ENCODE measurements at places on chromosomes 3 and 15.

DNA sequence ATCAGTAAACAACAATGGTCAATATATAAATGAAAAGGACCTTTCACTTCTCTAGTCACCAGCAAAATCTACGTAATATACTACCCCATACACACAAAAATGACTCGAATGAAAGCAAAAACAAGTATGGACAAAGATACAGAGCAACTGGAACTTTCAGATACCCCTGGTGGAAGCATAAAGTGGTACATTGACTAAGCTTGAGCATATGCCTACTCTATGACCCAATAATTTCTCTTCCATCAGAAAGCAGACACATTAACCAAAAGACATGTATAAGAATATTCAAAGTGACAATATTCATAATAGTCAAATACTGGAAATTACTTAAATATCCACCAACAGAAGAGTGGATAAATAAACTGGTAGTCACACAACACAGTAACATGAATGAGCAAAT, 86.0 kb downstream of the EFL1 start:
- DNase-seq = no peak

DNA sequence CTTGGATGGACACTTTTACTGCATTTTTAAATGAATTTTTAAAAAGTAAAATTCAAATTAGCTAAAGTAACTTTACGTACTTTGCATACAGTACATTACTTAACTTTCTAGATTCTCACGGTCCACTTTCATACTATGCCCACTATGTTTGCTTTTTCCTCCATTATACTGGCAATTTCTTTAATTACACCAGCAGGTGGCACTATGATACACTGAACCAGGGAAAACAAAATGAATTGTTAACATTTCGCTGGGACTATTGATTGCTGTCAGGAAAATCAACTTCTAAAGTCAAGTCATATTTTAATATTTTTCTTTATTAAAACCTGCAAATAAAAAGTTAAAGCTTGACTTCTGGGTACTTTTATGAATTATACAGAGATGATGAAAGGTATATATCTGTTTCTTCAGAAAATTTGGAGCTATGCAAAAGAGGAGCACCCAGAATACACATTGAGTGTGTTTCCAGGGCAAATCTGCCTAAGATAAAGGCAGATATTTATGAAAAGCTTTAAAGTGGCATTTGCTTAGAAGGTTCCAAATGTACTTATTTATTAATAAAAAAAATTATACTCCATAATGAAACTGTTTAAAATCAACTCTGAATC, 21.8 kb upstream of the POU1F1 start:
- DNase-seq = no peak

- DNase-seq = no peak
Measured at GRCh38 chr3:129132097-129132866, 10.7 kb upstream of the RAB43 start.

DNA sequence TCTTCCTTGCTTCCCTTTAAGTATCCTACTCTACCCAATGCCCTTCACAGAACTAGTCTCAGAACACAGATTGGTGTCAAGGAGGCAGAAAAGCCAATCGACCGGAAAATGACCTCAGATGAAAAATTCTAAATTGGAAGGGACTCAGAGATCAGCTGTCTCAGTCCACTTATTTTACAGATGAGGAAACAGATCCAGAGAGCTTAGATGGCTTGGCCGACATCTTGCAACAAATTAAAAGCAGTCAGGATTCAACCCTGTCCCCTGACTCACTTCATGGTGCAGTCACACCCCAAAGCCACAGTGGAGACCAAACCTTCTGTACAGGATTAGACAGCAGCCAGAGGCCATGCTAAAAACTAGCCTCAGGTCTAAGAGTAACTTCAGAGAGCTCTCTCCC, 169.3 kb upstream of the BHLHE40 start:
- no peak for DNase-seq

DNA sequence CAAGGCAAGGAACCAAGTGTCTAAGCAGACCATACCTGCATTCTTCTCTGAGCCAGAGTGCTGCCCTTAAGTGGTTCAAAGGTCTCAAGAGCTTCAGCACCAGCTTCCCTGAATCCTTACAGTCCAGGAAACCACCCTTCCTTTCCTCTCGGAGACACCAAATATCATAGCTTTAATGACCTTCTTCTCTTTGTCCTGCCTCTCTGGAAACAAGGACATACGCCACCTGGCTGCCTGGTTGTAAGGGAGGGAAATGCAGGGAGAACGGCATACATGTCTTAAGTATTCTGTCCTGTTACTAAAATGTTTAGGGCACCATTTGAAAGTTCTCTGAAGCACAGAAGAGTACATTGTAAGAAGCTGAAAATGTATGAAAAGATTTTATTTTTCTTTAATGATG, 155.6 kb upstream of the ARRDC4 start:
- DNase-seq = no peak

DNA sequence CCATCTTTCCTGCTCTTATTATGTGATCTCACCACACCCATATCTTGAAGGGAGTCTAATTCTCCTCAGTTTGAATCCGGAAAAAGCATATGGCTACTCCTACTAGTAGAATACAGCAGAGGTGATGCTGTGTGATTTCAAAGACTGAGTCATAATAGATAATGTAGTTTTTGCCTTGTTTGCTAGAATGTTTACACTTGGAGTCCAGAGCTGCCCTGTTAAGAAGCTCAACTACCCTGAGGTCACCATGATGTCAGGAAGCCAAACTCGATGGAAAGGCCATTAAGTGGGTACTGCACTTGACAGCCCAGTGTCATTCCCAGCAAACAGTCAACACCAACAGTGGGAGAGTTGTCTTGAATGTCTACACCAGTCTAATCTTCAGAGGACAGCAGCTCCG, 56.9 kb downstream of the CD200R1L start:
- no peak for DNase-seq

GRCh38 chr3:182725372-182726251, 67.7 kb upstream of the ATP11B start:
- no peak for DNase-seq

- peak; percentile 33 for DNase-seq
Measured at GRCh38 chr3:153138276-153139210, 23.5 kb upstream of the RAP2B start.

DNA sequence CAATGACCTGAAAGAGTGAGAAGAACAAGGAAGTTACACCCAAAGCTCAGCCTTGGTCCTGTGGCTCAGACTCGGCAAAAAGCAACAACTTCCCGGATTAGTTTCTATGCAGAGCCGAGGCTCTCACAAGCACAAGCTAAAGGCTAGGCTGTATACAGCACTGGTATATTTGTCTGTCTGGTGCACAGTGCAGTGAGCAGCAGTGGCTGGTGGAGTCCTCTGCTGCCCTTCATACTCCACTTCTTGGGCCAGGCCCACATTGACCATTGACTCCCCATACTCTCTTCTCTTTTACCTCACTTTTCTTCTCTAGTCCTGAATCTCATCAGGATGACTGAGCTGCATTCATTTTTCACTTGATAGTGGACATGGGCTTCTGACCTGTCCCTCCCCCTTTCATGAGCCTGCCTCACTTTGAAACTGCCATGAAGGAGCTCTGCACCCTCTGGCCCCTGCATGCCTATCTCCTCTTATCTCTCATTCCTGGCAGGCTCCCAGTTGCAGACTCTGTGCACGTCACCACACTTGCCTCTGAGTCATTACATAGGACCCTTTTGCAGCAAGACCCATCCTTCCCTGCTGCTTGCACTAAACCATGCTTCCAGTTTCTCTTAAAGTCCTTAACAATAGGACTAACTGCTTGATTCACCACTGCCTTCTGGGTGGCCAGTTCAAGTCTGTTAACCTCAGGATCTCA, 379.3 kb downstream of the NTRK3 start:
- DNase-seq = no peak

- DNase-seq = peak; percentile 87
Measured at GRCh38 chr15:40274350-40275274, 8.3 kb downstream of the ANKRD63 start.

DNA sequence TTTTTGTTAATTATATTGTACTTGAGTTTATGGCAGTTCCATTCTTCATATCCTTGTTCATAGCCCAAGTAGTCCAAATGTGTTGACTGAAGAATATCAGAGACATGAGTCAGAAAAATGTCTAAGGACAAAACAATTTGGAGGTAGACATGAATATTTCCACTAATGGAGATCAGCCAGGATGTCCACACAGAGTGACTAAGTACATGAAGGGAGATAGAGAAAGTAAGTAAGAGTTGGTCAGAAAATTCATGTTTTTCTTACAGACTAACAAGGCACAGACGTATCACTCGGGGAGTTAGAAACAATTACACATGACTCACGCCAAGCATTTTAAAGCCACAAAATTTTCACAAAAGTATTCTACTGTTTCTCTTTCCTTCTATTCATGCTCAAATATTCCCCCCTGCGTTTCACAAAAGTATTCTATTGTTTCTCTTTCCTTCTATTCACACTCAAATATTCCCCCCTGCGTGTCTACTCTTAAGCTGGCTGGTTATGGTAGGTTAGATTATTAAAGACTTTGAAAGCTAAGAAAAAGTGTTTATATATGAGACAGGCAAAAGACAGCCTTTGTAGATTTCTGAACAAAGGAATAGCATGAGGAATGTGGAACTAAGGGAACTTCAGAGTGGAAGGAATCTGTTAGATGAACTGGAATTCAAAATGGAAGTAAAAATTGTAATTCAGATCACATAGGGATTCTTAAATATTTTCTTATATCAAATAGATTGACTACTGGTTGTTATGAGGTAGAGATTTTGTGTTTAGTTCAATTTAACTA, 648.7 kb upstream of the CCDC54 start:
- no peak for DNase-seq

- DNase-seq = no peak
Measured at GRCh38 chr3:65484964-65485363, 553.8 kb downstream of the MAGI1 start.

DNA sequence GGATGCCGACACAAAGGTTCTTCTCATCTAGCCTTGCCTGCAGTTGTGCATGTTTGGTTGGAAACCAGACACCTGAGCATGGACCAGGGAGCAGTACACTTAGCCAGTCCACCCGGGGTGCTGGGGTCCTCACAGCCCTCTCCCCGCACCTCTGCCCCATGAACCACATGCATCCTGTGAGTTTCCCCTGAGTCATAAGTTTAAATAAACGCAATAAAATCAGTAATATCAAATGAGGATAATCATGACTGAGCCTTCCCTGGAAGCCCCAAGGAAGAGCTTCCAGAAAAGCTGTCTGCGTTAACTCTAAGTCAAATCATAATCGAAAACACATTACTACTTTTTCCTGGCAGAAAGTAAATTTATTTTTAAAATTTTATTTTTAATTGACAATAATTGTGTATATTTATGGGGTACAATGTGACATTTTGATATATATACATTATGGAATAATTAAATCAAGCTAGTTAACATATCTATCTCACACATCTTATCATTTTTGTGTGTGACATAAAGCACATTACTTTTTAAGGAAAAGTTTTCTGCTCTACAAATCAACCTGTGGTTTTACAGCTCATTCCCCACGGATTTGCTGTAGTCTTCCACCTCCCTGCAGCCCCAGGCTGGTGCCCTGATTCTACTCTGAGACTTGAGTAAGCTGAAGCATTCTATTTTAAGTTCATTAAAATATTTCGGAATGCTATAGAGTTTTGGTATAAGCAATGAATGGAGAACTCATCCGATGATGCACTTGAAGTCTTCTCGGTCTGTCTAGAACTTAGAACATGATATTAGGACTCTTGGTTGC, 166.0 kb upstream of the EIF1B start:
- DNase-seq = no peak

GRCh38 chr3:54056521-54056920, 65.8 kb upstream of the CACNA2D3 start:
- no peak for DNase-seq

DNA sequence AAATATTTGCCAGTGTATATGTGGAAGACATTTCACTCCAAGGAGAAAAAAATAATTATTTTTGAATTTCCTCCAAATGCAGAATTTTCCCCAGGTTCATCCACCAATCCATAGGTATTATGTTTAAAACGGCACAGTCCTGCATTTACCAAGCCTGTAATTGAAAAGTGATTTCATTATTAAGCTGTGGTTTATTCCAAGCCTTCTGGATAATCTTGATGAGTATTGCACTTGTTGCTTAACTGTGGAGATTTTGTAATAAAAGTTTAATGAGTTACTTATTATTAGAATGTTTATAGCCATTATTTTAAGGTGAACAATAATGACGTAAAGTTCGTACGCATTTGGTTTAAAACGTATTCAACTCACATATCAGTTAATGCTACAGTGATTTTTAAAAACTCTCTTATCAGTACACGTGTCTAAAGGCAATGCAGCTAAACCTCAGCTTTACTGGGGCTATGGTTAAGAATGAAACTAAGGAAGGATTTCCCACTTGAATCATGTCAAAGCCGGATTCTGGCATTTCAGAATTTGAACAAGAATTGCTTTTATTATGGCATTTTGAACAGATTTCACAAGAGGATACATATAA, 283.9 kb downstream of the MECOM start:
- DNase-seq = no peak

DNA sequence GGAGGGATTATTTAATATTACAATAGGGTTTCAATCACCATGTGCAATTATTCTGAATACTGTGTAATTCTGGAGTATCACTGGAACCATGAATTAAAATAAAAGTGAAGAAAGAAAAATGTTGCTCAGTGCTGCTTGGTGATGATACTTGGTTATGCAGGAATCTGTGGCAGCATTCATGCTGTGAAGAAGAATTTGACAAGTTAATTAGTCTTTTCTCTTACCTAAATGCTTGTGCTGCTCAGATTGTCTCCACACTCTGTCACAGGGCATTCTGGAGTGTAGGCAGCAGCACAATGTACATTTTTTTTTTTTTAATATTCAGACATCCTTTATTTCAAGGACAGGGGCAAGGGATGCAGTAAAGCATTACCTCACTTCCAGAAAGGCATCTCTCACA, 749.3 kb upstream of the CADM2 start:
- DNase-seq = no peak

- DNase-seq = peak; percentile 82
Measured at GRCh38 chr3:157542711-157543500, 39.7 kb upstream of the VEPH1 start.

- no peak for DNase-seq
Measured at GRCh38 chr15:61756071-61756820, 304.0 kb downstream of the VPS13C start.

All from H9 (cell line).